A172 (cell line): ENCODE measurements at places on chromosomes 5 and 9.

- DNase-seq = no peak
These were observed 71.4 kb downstream of the SERINC5 start for GRCh38 chr5:80184235-80185023.

GRCh38 chr9:79501546-79501945 is 70.2 kb upstream of the TLE4 start:
- no peak for DNase-seq

DNA sequence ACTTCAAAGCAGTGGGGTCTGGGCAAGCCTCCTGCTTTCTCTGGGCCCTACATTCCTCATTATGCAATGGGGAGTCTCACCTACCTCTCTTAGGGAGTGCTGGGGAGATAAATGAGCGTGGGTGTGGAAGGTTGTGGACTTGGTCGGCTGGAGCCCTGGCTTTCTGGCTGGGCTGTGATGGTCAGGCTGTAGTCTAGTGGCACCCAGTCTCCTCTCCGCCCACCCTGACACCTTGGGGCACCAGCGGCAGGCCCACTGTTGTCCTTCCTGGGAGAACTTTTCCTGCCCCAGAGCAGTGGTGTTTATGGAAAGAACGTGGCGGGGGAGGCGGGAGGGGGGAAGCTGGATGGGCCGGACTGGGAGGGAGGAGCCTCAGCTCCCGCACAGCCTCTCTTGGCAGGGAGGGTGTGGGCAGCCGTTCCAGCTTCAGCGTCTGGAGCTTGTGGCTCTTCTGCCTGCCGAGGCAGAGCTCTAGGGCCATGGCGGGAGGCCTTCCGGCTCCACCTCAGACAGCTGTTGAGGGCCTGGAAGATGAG is 4.1 kb downstream of the PTGS1 start:
- DNase-seq = no peak

DNA sequence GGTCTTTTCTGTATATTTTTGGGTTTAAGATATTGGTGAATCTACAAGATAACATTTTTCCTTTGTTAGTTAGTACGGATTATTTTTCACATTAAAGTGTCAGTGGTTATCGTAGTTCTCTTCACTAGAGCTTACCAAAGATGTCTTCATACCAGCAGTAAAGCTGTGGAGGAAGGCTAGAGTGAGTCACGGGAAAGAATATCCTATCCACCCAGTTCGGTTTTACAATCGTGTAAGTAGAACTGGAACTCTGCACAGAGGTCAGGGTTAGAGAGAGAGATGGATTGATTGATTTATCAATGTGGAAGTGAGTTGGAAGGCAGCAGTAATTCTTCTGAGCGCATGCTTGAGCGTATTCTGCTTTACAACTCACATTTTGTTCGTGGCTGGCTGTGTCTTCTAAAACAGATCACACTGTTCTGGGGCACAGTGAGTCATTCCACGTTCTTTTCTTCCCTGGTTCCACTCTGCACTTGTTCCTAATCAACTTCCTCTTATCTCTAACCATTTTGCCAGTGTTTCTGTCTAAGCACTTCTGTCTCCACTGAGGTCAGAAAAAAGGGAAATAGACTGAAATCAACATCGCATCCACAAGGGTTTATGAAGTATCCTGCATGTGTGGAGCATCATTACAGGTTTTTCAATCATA is 86.5 kb upstream of the ARRDC3 start:
- peak; percentile 71 for DNase-seq

DNA sequence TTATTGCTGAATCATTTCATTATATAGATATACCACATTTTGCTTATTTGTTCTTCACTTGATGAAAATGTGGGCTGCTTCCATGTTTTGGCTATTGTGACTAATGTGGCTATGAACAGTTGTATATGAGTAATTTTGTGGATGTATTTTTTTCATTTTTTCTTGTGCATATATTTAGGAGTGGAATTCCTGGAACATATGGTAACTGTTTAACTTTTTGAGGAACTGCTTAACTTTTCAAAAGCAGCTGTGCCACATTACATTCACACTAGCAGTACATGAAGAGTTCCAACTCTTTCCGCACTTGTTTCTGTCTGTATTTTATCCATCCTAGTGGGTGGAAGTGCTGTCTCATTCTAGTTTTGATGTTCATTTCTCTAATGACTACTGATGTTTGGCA is 67.8 kb downstream of the JAK2 start:
- DNase-seq = no peak

DNA sequence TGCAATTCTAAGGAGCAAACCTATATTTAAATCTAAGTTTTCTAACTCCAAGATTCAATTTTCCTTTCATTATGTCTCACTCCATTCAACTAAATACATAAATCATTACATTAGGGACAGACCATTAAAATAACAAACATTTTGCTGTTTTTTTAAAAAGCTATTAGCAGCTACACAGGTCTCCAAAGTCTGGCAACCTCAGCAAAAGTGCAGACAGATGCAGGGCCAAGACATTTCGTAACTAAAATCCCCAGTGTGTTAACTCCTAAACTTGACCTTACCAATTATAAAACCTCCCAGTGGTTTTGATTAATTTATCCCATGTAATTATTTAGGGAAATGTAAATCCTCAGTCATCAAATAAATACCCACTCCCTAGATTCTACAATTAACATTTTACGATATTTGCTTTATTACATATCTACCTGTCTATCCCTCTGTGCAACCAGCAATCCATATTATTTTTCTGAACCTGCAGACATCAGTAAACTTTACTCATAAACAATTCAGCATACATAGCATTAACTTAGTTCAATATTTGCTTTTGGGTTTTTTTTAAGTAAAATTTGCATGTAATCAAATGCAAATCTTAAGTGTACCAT is 64.7 kb downstream of the RGS7BP start:
- no peak for DNase-seq
